ENCODE measurements at places on chromosomes 13 and 19.

GRCh38 chr19:33624586-33624985 is 2.8 kb downstream of the CHST8 start:
- no peak for DNase-seq

DNA sequence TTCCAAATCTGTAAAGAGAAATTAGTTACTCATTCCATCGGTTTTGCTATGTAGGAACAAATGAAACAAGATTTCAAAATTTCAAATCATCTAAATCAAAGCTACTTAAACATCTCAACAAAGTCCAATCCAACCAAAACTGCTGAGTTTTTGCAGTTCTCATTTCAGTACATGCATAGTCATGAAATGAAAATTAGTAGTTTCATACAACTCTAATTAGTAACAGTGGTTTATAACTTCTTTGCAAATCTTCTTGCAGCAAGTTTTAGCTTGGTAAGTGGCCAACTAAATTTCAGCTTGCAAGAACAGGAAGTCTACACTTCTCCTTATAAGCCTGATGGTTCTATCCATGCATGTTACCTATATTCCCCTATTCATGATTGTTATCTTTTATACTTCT is 75.6 kb downstream of the SPRY2 start:
- DNase-seq: no peak

- DNase-seq: no peak
These were observed 15.4 kb downstream of the ATP11A start for GRCh38 chr13:112705286-112705685.

GRCh38 chr19:38557205-38557799 is 60.5 kb downstream of the MAP4K1 start:
- DNase-seq: no peak

DNA sequence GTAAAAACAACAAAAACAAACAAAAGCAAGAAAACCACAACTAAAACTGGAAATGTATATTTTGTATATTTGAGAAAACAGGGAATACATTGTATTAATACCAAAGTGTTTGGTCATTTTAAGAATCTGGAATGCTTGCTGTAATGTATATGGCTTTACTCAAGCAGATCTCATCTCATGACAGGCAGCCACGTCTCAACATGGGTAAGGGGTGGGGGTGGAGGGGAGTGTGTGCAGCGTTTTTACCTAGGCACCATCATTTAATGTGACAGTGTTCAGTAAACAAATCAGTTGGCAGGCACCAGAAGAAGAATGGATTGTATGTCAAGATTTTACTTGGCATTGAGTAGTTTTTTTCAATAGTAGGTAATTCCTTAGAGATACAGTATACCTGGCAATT is 17.1 kb downstream of the KLF5 start:
- DNase-seq: no peak

DNA sequence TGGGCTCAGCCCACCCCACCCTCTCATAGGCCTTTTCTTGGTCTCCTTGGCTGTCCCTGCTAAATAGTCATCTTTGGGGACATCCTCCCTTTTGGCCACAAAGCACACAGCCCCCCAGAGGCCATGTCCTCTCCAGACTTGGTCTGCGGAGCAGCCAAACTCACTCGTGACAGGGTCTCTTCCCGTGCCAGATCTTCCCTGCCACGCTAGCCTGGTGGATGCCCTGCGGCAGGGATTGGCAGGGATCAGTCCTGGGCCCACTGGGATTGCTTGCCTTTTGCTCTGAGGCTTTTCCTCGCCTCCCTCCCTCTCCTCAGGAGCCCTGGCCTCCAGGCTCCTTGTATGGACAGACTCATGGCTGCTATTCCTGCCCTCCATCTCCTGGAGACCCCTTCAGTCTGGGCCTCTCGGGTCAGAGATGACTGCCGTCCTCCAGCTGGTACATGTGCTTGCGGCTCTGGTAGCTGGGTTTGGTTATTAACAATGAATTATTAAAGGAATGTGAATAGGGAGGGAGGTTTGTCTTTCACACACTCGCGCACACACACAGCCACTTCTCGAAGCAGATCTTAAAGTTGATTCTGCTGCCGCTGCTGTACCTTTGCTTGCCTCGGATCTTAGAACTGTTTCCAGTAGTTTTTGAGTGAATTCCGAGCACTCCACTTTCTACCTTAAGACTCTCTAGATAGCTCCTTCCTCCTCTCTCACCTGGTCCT is 45.1 kb downstream of the NFIX start:
- DNase-seq: no peak

DNA sequence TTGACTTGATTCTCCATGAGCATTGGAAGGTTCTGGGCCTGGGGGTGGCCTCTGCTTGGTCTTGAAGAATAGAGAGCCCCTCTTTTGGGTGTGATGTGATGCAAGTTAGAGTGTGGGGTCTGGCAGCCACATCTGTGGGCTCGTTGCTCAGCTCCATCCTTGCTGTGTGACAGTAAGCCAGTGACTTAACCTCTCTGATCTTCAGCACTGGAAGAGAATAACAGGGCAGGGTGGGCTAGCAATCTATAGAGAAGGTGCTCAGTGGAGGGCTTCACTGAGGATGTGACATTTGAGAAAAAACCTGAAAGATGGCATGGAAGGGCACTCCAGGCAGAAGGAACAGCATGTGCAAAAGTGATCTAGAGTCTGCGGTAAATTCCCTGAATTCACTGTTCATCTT is 28.2 kb downstream of the CELF5 start:
- DNase-seq: no peak

DNA sequence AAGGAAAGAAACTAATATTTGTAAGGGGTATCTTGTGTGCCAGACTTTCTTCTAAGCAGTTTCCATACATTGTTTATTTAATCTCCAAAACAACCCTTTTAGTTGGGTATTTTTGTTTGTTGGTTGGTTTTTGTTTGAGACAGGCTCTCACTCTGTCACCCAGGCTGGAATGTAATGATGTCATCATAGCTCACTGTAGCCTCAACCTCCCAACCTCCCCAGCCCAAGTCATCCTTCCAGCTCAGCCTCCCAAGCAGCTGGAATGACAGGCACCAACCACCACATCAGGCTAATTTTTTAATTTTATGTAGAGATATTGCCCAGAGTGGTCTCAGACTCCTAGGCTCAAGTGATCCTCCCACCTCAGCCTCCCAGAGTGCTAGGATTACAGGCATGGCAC is 41.2 kb upstream of the LSM14A start:
- DNase-seq: no peak

GRCh38 chr13:78608252-78608687 is 4.9 kb upstream of the POU4F1 start:
- DNase-seq: no peak

GRCh38 chr19:35135389-35135909 is 590 bp upstream of the LGI4 start:
- DNase-seq: no peak

- peak; percentile 96 for DNase-seq
These were observed at the start of gene POLD1 for GRCh38 chr19:50383852-50384684. TSS of gene POLD1 (plus strand) at chr19:50384347. CDS start at chr19:50398852, 14,505 bp downstream.

- DNase-seq: no peak
These were observed 2.0 kb downstream of the CAMSAP3 start for GRCh38 chr19:7597689-7598088.

DNA sequence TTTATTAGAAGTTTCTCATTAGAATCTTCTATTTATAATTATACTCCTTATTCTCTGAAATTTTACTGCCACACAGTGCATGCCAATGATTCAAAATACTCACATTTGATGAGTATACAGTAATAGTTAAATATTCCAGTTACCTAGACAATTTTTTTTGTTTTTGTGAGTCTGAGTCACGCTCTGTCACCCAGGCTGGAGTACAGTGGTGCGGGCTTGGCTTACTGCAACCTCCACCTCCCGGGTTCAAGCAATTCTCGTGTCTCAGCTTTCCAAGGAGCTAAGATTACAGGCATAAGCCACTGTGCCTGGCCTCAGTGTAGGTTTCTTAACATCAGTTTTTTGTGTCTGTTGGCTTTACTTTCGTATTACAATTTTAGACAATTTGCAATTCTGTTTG is 87.1 kb downstream of the ZNF486 start:
- no peak for DNase-seq

DNA sequence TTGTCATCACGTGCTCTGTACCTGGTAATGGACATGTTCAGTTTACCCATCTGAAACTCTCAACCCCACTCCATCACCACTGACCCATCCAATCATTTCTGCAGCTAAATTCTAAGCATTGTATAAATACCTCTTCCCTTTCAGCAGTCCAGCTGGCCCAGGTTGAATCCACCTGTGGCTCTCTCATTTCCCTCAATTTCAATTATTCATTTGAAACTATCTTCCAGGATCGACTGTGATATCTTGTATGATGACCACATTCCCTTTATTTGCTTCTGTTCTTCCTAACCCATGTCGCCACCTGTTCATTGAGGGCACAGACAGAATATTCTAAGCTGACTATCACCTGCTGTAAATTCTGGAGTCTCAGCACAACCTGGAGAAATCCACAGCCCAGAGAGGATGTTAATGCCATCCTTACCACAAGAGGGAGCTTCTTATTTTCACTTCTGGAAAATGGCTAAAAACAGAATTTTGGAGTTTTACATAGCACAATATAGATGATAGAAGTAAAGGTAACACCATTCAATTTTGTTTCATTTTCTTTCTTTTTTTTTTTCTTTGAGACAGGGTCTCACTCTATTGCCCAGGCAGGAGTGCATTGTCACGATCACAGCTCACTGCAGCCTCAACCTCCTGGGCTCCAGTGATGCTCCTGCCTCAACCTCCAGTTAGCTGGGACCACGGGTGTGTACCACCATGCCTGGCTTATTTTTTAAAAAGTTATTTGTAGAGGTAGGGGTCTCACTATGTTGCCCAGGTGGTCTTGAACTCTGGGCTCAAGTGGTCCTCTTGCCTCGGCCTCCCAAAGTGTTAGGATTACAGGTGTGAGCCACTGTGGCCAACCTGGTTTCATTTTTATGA is 38.6 kb downstream of the ZNF823 start:
- DNase-seq: no peak

- DNase-seq: no peak
These were observed 109.8 kb downstream of the CACNA1A start for GRCh38 chr19:13396250-13397080.

DNA sequence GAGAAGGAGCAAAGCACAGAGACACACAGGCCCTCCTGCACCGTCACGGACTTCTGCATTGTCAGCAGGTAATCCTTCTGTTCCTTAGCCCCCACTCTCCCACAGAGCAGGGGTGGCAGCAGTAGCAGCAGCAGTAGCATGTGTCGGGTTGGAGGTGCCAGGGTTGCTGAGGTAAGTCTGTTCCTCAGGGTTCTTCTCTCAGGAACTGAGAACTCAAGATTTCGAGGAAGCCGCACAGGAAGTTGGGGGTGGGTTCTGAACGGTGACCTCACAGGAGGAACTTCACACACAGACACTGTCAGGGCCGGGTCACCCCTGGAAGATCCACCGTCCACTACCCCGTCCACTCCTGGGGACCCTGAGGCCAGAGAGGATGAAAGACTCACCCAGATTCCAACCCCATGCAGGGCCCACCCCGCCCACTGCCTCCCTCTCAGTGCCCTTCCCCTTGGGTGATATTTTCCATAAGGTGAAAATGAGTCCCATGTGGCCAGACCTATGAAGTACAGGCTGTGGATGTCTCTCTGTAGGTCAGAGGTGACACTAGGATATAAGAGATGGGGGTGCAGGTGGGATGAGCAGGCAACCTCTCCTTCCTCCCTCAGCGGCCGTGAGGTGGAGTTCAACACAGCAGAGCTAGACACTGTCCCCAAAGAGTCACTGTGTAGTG is at the start of gene SIGLEC12:
SIGLEC12 (minus strand) TSS at position 207 of the 670 bp plus-strand sequence; CDS start at position 140, 67 bp downstream.
- no peak for DNase-seq

DNA sequence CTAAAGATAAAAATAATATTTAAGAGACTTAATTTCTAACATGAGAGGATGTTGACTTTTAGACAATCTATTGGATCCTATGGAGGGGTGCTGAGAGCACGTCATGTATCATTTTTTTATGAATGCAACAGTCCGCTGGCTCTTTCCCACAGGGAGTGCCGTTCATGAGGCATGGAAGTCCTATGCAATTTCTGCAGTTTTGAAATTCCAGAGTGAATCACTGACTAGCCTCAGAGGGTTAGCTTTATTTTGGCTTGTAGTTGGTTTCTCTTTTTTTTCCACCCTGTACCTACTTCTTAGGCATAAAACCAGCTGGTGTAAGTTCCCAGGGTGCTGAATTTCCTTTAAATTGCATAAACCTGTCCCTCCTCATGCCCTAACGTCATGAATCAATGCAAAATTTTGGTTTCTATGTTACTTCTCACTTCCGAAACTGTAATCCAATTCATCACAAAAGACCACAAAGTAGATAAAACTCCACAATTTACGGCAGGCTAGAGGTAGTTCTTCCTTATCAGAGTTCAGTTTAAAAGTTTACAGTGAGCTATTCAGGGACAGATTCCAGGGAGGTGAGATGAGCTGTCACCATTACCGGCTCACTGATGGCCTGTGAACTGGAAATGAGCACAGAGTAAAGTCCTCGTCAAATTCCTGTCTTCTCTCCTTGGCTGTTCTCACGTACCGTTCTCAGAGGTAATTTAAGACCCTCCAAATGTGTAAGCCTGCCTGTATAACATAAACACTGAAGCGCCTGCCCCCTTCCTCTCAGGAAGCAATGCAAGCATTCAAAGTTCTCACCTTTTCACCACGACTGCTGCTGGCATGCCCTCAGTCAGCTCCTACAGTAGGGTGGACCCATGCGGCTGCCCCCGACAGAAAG is 216.6 kb upstream of the SLC10A2 start:
- no peak for DNase-seq

DNA sequence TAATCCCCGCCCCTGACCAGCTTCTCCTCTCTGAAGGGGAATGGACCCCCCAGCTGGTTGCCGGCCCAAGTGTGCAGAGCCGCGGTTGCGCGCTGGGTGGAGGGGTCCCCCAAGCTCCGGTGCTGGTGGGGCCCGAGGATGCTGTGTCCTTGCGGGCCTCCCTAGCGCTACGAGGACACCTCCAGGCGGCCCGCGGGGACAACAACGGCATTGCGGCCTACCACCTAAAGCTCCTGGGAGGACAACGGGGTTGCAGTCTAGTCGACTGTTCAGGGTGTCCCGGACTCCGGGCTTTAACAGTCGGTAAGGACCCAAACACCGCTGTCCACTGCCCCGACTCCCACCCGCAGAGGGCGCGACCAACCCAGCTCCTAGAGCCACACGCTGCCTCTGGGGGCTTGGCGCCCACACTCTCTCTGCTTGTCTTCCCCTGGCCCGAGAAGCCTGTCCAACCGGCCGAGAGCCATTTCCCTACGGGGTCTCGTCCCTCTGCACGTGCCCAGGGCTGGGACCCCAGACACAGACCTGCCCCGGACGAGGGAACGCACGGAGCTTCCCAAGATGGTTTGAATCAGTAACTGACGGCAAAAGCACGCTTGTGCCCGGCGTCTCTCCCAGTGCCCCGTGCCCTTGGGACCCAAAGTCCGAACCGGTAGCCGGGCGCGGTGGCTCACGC is 927 bp upstream of the SDHAF1 start:
- no peak for DNase-seq

DNA sequence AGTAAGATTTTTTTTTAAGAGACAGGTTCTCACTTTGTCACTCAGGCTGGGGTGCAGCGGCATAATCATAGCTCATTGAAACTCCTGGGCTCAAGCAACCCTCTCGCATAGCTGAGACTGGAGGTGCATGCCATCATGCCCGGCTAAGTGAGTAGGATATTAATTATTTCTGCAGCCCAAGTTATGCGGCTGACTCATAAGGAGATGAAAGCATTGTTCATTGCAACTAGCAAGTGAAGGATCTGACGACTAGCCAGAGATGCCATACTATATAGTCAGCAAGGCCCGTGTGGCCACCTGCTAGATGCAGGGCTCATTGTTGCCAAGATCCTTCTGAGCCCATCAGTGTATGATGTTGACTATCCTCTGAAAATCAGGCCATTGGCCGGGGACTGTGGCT is 45.2 kb downstream of the ABCC4 start:
- no peak for DNase-seq
